ENCODE measurements at places on chromosomes 6 and 20.

- DNase-seq: no peak
Observed at GRCh38 chr6:98847416-98847778, 13.0 kb downstream of the POU3F2 start.

DNA sequence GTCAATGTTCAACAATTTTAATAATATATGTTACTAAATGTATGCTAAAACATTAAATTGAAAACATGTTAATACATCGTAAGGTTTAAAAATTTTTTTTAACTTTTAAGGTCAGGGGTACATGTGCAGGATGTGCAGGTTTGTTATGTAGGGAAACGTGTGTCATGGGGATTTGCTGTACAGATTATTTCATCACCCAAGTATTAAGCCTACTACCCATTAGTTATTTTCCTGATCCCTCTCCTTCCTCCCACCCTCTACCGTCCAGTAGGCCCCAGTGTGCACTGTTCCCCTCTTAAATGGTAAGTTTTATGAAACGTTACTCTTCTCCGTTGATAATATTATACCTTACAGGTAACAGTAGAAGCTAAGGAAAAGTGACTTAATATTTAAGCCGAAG lies 15.8 kb downstream of the PDE7B start:
- no peak for DNase-seq

- DNase-seq: no peak
Observed at GRCh38 chr6:27720607-27721580, 191.3 kb downstream of the OR2B2 start.

DNA sequence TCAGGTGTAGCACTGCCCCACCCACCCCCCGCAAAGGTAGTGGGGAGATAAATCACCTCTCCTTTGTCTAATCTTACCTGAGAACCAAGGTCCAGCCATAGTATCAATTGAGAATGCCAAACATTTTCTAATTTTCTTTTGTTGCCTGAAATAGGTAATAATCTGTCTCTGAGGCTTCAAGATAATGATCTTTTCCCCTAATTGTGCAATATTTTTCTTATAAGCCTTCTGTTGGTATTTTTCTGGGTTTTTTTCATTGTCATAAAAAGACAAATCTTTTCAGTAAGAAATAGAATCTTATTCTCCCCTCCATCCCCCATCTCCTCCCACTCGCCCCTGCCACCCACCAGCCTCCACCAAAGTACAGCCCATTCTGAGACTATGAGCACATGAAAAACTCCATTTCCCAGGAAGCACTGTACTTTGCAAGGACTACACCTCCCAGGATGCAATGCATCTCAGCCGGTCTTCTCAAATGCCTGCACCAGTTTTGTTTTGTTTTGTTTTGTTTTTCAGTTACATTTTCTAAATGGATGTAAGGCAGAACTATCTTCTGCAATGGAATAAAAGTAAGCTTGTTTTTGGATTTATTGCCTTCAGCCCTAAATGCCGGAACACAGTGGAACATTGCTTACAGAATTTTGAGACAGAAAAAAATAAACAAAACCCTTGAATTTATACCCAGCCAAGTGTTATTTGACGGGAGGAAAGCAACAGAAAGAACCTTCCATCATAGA lies 268.0 kb downstream of the TFAP2A start:
- DNase-seq: peak; percentile 68

GRCh38 chr6:110250058-110250457 lies 69.8 kb downstream of the CDC40 start:
- DNase-seq: no peak

DNA sequence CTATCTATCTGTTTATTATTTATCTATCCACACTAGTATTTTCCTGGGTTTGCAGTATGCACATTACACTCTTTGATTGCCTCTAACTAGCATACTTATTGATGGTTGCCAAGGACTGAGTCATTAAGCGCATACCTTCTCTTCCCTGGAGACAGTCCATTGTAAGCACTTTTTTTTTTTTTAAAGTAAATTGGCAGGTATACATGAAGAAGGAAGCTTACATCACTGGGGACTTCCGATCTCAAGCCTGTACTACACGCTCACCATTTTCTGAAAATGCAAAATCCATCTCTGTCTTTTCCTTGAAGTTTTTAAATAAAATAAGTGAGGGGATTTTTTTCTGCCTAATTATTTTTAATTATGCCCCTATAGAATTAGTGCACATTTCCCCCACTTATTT lies 63.5 kb downstream of the HMGN3 start:
- no peak for DNase-seq

GRCh38 chr6:119821380-119821779 lies 471.8 kb upstream of the MAN1A1 start:
- no peak for DNase-seq

- peak; percentile 54 for DNase-seq
Observed at GRCh38 chr20:9467995-9468394, 46.4 kb upstream of the LAMP5 start.

- no peak for DNase-seq
Observed at GRCh38 chr6:69647726-69648125, 149.1 kb downstream of the LMBRD1 start.

- DNase-seq: no peak
Observed at GRCh38 chr6:35016502-35017321, 124.4 kb downstream of the TCP11 start.

- DNase-seq: no peak
Observed at GRCh38 chr6:101779051-101779844, 385.7 kb downstream of the GRIK2 start.
